T-cell (primary cell): ENCODE measurements at places on chromosomes 13 and 19.
A peak's percentile ranks its signal among the peaks of the same experiment; 100 is the strongest.

DNA sequence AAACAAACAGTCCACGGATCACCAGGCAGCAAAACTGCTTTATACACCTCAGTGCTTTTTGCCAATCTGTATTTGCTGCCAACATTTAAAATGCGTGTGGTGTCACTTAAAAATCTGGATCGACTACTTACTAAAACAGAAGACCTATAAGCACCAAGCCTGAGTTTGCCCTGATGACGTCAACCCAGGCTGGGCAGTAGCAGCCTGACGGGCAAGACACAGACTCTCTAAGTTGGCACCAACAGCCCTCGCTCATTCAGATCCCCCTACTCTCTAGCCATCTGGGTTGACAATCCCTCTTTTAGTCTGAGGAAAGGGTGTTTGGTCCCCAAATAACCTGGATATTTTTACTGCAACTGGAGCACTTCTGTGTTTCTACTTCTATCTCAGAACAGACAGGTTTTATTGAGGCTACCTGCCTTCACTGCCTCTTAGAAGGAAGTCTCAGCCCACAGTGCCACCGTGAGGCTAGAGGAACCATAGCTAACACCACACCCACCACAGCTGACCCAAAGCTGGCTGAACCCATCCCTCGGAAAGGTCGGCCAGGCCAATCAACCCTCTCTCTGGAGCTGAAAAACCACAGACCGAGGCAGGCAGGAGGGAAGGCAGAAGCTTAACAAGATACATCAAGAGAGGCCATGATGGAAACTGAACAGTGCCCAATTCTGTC, 6.9 kb downstream of the SUGP2 start:
- DNase-seq, result no peak

GRCh38 chr19:4102339-4103079, 21.4 kb downstream of the MAP2K2 start:
- DNase-seq, result no peak

GRCh38 chr13:33860526-33860925, 42.6 kb downstream of the RFC3 start:
- DNase-seq, result no peak

DNA sequence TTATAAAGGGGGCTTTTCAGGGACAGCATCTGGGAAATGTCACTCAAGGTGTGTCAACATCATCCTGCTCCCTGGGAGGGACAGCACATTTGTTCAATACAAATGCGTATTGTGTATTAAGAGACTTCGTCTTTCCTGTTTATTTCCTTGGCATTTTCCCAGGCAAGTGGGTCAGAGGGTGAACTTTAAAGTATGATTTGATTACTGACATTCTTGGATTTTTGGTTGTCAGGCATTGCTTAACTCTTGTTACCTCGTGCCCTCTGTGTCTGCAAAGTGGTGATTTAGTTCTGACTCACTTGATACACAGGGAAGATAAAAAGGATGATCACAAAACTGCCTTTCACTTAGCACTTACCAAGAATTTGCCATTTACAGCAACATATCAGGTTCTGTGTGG, 292.7 kb downstream of the SUCLA2 start:
- DNase-seq, result no peak

GRCh38 chr13:51324714-51325420, 14.6 kb upstream of the SERPINE3 start:
- DNase-seq, result no peak

GRCh38 chr13:74979703-74980102, 502.3 kb downstream of the TBC1D4 start:
- no peak for DNase-seq

GRCh38 chr13:100473501-100474044, 115.0 kb downstream of the GGACT start:
- no peak for DNase-seq

GRCh38 chr13:47650209-47650608, 350.9 kb downstream of the SUCLA2 start:
- no peak for DNase-seq

DNA sequence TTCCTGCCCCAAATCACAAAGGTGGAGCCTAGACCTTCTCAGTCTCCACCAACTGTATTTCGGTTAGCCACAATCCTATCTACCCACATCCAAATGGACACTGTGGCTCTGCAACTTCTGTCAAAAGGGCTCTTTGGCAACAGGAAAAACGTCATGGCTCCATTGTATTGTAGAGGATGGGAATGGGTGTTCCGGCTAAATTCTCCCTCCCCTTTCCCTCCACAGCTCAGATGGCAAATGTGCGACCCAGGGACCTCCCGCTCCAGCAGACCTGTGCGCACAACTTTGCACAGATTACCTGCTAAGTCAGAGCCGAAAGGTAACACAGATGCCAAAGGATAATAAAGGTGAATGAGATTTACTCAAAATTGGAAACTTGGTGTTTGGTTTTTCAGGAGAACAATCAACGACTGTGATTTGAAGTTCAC, 968 bp upstream of the KL start:
- DNase-seq, result no peak

DNA sequence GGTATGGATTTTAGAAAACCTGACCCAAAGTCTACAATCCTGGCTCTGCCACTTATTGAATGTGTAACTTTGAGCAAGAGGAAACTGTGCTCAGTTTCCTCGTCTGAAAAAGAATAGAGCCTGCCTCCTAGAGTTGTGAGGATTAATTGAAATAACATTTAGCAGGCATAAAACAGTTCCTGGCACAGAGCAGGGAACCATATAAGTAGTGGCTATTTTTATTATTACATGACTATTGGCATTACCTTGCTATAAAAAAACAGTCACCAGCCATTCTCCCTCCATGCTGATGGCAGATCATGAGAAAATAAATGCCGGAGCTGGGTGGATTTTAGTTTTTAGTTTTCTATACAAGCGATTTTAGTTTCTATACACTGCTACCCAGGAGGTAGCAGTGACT, 5.8 kb downstream of the DOCK9 start:
- DNase-seq, result no peak

DNA sequence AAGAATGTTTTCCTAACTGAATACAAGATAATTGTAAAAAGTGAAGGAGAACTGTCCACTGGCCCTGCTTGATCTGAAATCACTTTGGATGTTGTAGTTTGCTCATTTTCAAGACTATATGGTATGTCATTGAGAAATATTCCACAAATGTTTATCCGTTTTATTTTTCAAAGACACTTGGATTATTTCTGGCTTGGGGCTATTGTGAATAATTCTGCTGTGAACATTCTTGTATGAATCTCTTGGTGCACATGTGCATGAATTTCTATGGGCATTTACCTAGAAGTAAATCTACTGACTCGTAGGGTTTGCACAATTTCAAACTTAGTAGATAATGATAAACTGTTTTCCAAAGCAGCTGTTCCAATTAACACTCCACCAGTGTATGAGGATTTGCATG, 8.6 kb downstream of the RXFP2 start:
- no peak for DNase-seq

DNA sequence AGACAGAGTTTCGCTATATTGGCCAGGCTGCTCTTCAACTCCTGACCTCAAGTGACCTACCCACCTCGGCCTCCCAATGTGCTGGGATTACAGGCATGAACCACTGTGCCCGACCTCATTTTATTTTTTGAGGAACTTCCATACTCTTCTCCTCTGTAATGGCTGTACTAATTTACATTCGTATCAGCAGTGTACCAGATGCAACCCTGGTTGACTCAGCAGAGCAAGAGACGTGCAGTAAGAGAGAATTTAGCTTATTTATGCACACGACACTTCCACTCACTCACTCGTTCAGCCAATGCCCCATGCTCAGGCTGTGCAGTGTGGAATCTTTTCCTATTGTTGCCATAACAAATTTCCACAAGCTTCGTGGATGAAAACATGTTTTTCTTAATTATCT, 6.9 kb downstream of the KIR3DL3 start:
- DNase-seq, result no peak

- no peak for DNase-seq
These were observed at the start of gene CCDC106 for GRCh38 chr19:55647732-55648584. Gene CCDC106 (plus strand): TSS chr19:55648212. CDS start chr19:55649047, 835 bp downstream.

DNA sequence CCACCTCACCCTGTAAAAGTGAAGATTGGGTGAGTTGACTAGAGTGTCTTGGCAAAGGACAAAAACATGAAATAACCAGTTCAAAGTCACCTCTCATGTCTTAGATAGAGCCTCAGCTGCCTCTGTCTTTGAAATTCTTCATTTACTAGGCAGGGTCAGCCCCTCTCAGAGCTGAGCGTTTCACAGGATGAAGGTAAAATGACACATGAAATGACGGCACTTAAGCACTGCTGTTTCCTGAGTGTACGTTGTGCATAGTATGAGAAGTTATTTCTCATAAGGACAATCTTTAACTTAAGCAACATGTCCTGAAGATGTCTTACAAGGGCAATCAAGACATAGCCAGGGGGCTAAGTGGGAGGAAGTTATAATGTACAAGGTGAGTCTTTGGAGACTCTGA, 32.3 kb upstream of the SLC10A2 start:
- no peak for DNase-seq

- no peak for DNase-seq
These were observed 5.4 kb downstream of the ARL11 start for GRCh38 chr13:49633710-49634109.

DNA sequence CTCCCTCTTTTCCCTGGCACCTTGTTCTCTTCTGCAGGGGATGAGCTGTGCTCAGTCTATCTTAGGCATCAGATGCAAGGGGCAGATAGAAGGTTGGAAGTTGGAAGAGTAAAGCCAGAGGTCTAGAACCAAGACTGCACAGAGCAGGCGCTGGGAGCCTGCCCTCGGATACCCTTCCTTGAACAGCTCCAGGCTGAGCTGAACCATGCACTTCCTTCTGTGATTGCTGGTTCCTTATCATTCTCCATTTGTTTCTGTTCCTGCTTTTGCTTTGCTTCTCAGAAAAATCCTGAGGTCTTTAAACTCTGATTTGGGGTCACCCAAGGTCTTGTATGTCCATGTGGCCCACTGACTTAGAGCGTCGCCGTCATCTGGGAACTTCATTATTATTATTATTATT, 36.3 kb downstream of the ARHGEF18 start:
- DNase-seq, result no peak

- no peak for DNase-seq
These were observed 138.6 kb upstream of the UFM1 start for GRCh38 chr13:38210928-38211596.

GRCh38 chr13:112061367-112062061, 5.4 kb upstream of the SOX1 start:
- no peak for DNase-seq

- DNase-seq, result no peak
These were observed 4.9 kb downstream of the CCDC122 start for GRCh38 chr13:43874504-43875092.

- peak; percentile 23 for DNase-seq
These were observed at the start of gene ALOX5AP for GRCh38 chr13:30735025-30735871. Gene ALOX5AP (plus strand): TSS chr13:30735543. CDS start chr13:30735606, 63 bp downstream.

- DNase-seq, result no peak
These were observed 120.9 kb downstream of the ZDHHC20 start for GRCh38 chr13:21338156-21338555.

DNA sequence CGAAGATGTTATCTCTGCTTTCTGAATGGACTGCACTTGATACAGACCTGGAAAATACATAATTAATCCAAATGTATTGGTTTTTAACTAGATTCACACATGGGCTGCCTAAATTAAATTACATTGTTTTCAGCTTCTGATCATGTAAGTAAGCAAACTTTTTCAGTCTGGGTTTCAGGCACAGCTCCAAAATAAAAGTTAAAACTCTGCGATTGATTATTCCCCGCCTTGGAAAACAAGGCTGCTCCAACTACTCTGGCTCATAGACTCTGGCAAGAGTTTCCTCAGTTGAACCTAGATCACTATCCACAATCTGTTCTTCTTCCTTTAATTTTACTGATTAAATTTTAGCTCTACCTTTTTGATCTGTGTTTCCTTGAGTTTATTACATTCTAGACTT, 526.0 kb upstream of the SPRY2 start:
- DNase-seq, result no peak

- DNase-seq, result no peak
These were observed 173.5 kb downstream of the DNAJC15 start for GRCh38 chr13:43196750-43197370.

DNA sequence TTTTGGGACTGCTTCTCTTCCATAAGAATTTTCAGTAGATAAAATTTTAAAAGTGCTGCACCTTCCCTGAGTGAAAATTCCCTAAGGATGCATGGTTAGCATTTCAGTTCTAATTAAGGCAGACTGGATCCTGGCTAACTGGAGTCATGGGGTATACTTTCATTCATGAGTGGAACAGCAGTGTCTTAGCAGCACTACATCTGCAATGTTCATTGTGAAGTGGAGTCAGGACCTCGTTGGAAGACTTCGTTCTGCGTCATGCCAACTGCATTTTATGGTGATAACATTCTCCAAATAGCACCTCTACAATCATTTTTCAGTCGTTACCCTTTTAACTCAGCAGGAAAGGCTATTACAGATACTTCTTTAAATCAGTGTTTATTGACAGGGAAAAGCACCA, 25.5 kb downstream of the PHF11 start:
- DNase-seq, result no peak

DNA sequence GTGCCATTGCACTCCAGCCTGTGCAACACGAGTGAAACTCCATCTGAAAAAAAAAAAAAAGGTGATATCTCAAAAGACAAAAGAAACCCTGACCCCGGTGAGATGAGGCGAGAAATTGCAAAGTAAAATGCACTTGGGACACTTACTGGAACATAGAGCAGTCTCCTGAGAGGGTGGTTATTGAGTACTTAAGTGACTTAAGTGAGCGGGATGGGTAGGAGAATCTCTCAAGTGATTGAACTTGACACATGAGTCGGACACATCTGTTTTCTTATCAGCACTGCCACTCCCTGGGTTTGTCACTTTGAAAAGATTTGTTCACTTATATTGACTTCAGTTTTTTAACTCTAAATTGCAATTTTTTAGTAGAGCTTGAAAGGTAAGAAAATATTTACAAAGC, 2.8 kb downstream of the ZNF429 start:
- no peak for DNase-seq

DNA sequence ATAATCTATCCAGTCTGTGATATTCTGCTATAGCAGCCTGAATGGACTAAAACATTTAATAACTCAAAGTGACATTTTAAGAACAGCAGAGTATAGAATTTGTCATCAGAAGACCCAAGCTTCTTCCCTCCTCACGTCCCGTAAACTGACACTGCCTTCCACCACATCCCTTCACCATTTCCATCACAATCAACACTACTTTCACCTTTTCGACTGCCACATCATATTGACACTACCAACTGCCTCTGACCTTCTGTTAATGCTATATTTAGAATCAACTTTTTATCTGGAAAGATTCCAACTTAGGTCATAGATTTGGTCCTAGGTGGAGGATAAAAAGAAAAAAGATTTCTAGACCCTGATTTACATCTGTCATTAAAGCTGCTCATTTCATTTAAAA, 39.6 kb downstream of the STOML3 start:
- no peak for DNase-seq

GRCh38 chr13:61918841-61919240, 503.2 kb upstream of the PCDH20 start:
- DNase-seq, result no peak

DNA sequence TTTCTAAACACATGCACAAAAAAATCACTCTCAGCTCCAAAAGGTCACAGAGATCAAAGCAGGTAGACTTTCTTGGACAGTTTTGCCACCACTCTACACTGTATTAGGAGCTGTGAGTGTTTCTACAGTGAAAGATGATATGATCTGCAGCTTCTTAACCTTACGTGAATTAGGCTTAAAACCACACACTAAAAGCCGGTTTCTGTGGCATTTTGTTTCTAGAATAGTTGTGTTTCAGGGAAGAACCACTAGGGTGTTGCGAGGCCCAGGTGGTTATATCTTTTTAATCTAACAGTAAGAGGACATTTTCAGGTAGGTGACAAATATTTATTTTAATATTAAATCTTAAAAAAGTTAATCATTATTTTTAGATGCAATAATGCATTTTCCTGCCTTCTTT, 216.4 kb downstream of the KLF5 start:
- DNase-seq, result no peak

GRCh38 chr19:32196690-32197420, 148.6 kb upstream of the ZNF507 start:
- no peak for DNase-seq
